T-helper 1 cell (primary cell): ENCODE measurements at places on chromosomes 7 and 10.

DNA sequence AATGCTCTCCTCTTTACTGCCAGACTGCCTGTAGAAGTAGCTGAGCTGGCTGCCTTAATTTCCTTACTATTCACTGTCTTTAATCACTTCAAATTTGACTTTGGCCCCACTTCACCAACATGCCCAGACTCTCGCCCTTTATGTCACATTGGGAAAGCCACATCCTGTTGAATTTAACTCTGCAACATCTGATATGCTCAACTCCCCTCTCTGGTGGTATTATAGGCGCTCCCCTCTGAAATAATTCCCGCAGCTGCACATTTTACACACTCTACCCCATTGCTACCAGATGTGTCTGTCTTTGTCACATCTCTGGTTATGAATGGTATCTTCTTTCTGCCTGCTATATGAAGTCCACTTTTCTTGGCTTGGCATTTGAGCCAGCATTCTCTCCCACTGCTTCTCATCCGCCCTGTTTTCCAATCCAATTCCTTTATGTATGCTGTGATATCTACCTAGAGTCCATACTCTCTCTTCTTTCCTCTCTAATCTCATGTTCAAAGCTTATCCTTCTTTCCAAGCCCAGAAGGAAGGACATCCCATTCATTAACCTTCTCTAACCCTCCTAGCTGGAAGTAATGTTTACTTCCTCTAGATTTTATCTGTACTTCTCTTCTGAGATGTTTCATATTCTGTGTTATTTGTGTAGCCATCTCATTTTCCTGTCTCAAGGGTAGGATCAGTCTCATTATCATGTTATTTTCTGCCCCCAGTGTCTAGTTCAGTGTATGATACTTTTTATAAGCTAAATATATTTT, 134.5 kb downstream of the ST7 start:
- DNase-seq: no peak

GRCh38 chr10:72204296-72204695, 11.5 kb upstream of the ANAPC16 start:
- no peak for DNase-seq

- no peak for DNase-seq
Measured at GRCh38 chr10:77338143-77338542, 299.5 kb downstream of the KCNMA1 start.

GRCh38 chr10:128896963-128897362, 570.1 kb upstream of the MGMT start:
- DNase-seq: no peak

- DNase-seq: no peak
Measured at GRCh38 chr10:115432188-115432819, 339.1 kb downstream of the ATRNL1 start.
